ENCODE measurements at places on chromosomes 13 and 19. TPM values are rescaled to one million over a fixed set of nuclear protein-coding genes. Genes with fewer than 3 reads are reported as not detected.

The ZNF541 gene
- 0.27 TPM for total RNA-seq

The RGL3 gene
- total RNA-seq = 2.5 TPM

The PLPPR3 gene
- total RNA-seq = 3.8 TPM

The CABP5 gene
- 2.8 TPM for total RNA-seq

The HRC gene
- not detected for total RNA-seq

The ATP4B gene
- not detected for total RNA-seq

The CYP2B6 gene
- total RNA-seq = not detected

The KL gene
- total RNA-seq = not detected

The C19orf73 gene
- total RNA-seq = 1.6 TPM

The DLL3 gene
- total RNA-seq = 0.86 TPM

The CEACAM3 gene
- not detected for total RNA-seq

The SERP2 gene
- total RNA-seq = 5.8 TPM

The MAMSTR gene
- total RNA-seq = 1.0 TPM

The USHBP1 gene
- total RNA-seq = not detected

The PSG5 gene
- 44.3 TPM for total RNA-seq

The MEF2B gene
- total RNA-seq = 0.25 TPM

The PRTN3 gene
- total RNA-seq = not detected

The ZNF177 gene
- total RNA-seq = 3.1 TPM

The ONECUT3 gene
- not detected for total RNA-seq

The DNAAF3 gene
- 0.44 TPM for total RNA-seq

The MTUS2 gene
- total RNA-seq = 0.02 TPM

The GRK1 gene
- not detected for total RNA-seq

All from M059J (cell line).